SK-MEL-5 (cell line): ENCODE measurements at places on chromosomes 12 and 14.

- no peak for DNase-seq
Measured at GRCh38 chr12:49582201-49582600, 14.3 kb upstream of the MCRS1 start.

GRCh38 chr14:101005447-101005846, 101.9 kb upstream of the RTL1 start:
- no peak for DNase-seq

DNA sequence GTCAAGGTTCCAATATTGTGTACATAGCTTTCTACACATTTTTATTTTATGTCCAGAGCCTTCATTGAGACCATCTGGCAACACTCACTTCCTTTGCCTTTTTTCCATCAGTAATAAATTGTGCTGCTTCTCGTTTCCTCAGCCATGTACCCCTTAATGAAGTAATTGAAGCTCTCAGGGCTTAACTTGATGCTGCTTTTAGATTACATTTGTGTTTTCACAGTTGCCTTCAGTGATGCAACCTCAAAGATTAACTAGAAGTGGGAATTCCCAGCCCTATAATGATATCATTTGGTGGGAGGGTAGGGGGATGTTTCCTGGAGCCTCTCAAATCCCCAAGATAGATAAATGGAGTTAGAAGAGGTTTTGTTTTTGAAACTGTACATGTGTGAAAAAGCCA, 80.2 kb upstream of the KRR1 start:
- no peak for DNase-seq

- no peak for DNase-seq
Measured at GRCh38 chr12:104533134-104533533, 76.4 kb downstream of the CHST11 start.

GRCh38 chr12:24943947-24944600, 4.8 kb downstream of the BCAT1 start:
- no peak for DNase-seq

GRCh38 chr12:32477714-32478113, 78.4 kb downstream of the FGD4 start:
- DNase-seq: no peak

- no peak for DNase-seq
Measured at GRCh38 chr12:48003226-48004052, 837 bp downstream of the COL2A1 start.

- no peak for DNase-seq
Measured at GRCh38 chr12:39413836-39414771, 28.8 kb downstream of the KIF21A start.

- no peak for DNase-seq
Measured at GRCh38 chr14:76767681-76768656, 6.7 kb downstream of the VASH1 start.

- no peak for DNase-seq
Measured at GRCh38 chr14:54785778-54786770, 116.6 kb downstream of the GCH1 start.

DNA sequence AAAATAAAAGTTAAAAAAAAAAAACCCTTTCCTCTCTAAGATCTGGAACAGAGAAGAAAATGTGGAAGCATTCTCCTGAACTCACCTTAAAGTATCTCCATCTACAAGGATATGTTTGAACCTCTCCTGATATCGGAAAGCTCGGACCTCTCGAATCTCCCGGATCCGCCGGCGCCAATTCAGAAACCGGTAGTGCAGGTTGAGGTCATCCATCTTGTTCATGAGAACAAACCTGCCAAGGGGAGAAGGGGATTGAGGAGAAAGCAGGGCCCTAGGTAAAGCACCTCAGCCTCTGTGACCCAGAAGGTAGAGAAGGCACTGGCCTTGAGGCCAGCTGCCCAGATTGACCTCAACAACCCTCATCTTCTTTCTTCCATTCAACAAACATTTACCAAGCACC, 2.2 kb downstream of the SPRYD3 start:
- no peak for DNase-seq

DNA sequence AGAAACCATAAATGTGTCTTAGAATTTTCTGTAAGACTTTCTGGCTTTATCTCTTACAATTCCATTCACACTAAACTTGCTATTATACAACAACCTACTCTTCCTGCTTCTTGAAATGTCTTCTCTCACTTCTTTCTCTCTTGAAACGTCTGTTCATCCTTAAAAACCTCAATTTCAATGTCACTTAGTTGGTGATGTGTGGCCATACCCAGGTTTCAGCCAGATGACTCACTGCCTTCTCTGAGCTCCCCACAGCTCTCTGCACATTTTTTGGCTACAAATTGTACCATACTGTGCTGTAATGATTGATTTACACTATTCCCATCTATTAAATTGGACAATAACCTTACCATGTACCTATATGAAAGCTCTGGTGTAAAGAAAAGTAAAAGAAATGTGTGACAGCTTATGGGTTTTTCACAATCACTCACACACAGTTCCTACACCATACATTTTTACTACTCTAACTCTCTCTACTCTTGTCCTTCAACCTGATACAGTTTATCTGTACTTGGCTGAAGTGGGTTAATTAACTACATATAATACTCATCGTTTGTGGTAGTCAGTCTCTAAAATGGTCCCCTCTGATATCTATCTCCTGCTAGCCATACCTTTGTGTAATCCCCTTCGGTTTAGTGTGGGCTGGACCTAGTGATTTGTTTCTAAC, 222.1 kb downstream of the NELL2 start:
- DNase-seq: no peak

DNA sequence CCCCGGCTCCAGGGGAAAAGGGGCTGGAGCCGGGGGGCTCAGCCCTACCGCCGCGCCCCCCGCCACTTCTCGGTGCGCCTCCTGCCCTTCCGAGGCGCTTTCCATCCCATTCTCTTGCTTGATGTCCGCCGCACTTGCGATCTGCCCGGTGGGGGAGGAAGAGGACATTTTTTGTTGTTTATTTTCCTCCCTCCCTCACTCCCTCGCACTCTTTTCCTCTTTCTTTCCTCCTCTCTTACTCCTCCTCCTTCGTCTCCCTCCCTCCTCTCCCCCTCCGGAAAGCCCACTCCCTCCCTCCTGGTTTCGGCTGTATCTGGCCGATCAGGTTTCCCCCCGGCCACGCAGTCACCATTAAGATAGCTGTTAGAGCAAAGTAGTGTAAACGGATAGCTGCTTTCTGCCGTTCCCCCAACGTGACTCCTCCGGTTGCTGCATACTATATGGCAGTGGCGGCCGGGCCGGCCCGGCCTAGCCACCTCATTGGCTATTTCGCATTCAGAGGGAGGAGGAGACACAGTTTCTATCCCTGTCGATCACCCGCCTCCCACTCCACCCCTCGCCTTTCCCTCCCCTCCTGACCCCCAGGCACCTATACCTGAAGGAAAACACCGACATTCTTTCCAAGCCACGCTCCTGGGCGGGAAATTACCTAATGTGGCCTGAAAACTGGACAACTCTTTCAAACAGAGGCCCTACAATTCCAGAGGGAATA, at the start of gene SIX4:
SIX4 (minus strand) TSS at position 445 of the 712 bp plus-strand sequence; CDS start at position 168, 277 bp downstream.
- DNase-seq: peak; percentile 76

DNA sequence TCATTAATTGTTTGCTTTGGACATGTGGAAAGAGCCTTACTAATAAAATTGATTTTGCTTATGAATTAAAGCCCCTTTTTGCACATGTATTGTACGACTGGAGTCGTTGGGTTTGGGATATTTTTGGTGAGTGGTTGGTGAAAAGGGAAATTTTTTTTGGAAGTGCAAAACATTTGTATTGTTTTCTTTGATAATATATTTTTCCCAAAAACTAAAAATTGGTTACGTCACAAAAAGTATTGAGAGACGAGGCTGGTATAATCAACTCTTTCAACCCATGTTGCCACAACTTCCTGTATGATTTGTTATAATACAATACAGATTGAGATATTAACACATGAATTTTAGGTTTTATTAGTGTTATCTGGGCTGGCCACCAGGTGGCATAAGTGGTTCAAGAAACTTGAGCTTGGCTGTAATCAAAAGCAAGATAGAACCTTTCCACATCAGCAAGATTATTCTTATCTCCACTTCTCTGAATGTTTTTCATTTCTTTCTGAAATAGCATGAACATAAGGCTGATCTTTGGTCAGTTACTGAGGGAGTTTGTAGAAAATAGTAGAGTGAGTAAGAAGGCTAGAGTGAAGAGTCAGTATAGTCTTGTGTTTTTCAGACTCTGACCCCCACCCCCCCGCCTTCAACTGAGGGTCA, 8.7 kb downstream of the NGDN start:
- DNase-seq: peak; percentile 72

DNA sequence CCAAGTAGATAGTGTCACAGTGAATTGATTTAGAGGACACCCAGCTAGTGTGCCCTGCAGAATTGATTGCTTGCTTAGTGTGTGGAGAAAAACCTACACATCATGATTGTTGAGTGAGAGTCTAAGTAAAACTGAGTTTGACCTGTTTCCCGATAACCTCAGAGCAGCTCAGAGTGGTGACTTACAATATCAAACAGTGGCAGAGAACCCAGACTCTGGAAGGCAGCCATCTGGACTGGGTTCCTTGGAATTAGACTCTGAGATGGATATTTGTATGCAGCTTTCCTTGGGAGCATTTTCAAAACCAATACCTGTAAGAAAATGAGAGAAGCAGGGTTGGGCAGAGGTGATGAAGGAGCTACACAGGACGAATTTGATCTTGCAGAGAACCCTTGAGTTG, 109.8 kb downstream of the IPO8 start:
- no peak for DNase-seq

DNA sequence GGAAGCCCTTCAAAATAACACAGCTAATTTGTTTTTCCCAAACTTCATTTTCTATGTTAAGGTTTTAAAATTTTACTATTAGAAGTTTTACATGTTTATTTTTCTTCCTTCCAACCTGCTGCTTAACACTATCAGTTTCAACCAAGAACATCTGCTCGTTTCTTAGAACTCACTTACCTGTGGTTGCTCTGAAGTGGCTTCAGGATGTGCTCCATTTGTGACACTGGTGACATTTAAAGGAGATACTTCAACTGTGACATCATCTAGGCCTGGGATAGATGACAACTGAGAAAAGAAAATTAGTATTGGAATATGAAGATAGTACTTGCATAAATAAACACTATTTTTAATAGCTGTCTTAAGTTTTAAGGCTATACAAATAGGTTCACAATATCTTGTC, 17.9 kb downstream of the WASHC3 start:
- no peak for DNase-seq

DNA sequence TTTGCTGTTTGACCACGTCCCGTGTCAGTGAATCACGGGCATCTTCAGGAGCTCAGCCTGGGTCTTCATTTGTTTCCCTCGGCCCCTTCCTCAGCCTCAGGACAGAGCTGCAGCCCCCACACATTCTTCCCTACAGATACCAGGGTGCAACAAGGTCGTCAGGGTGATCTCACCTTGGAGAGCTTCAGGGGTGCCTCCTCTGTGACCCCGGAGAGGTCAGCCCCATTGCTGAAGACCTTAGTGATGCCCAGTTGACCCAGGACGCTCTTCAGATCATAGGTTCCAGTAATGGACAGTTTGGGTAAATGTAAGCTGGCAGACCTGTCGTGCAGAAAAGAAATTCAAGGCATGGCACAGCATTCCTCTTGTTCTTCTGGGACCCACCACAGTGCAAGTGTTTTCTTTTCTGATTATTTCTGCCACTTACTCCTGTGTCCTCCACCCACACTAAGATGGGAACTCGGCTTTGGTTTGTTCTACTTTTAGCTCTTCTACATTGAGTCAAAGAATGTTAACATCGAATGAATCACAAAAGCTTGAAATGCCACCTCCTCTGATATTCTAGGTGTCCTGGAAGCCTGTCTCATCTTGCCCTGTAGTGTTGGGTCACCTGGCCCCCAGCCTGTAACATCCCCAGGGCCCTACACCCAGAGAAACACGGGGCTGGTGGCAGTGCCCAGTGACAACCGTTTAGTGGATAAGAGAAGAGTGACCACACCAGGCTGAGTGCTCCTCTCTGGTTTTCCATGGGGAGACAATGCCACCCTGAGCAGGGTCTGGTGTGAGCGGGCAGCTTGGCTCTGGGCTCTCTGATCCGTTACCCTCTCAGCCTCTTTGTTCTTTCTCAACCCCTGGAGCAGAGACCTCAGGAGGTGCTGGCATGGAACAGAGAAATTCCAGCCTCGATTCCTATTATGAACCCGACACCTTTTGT, 8.8 kb downstream of the SERPINA1 start:
- DNase-seq: no peak

DNA sequence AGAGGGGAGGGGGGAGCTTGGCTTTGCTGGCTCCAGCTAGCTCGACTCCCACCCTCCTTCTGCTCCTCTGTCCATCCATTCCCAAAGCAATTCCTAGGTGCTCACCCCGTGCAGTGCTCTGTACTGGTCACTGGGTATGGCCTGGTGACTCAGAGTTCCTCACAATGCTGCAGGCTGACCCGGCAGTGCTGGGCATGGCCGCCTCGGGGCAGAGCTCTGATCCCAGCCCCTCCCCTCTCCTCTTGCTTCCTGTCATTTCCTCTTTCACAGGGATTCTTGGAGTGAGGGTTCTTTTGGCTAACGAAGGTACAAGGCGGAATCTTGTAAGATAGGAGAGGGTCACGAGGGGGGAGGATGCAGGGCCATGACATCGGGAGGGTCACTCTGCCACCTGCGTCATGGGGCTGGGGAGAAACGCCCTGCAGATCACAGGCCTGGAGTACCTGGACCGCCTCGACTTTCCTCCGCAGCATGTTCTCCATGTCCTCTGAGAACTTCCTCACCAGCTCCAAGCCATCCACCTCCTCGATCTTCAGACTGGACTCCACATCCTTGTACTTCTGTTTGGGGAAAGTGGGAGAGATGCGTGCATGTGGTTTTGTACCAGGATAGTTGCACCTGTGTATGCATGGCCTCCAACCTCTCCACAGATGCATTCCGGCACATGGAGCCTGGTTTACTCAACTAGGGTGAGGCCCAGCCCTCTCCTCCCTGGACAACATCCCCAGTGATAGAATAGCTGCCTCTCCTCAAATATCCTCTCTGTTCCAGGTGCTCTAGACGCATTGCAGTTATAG, 5.7 kb downstream of the CACNA2D4 start:
- DNase-seq: no peak

DNA sequence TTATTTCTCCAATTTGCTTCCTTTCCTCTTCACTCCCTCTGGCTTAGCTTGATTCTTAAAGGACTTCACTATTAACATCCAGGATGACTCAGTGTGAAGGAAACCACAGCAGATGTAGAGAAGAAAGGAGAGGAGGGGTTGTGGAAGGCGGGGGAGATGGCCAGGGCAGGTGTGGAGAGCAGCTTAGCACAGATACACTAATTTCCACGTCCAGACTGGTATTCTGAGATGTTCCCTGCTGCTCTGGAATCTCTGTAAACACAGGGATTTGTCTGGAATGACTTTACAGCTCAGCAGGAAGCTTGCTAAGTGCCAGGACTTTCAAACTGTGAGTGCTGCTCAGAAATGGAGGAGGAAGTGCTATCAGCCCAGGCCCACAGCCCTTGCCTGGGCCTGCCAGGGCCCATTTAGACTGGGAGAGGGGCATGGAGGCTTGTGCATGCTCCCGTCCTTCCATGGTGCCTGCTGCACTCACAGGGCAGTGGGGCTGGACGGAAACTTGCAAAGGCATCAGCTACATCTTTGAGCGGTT, 202.5 kb upstream of the DDHD1 start:
- no peak for DNase-seq

- DNase-seq: no peak
Measured at GRCh38 chr14:100446572-100446971, 123.4 kb downstream of the SLC25A47 start.

GRCh38 chr12:29149691-29150281, 708 bp downstream of the FAR2 start:
- no peak for DNase-seq
